Activated CD4-positive, alpha-beta T cell treated with anti-CD3 and anti-CD28 coated beads for 4 hours (primary cell): ENCODE measurements at places on chromosomes 1 and 21.

GRCh38 chr21:45699251-45699942, 55.9 kb downstream of the PCBP3 start:
- DNase-seq, result no peak

DNA sequence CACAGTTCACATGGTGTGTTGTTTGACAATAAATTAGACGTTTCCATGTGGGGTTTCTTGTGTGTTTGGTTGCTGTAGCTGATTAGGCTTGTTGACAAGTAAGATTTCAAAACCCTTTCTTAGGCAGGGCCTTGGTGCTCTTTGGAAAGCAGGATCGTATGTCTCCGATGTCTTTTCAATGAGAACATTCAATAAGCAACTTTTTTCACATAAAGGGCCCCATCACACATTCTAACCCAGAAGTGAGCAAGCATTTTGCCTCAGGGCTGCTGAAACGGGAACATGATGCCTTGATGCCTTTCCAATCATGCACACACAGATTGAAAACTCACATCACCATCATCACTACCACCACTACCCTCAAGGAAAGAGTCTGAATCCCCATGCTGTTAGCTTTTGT, 33.1 kb downstream of the LPAR3 start:
- DNase-seq, result no peak

DNA sequence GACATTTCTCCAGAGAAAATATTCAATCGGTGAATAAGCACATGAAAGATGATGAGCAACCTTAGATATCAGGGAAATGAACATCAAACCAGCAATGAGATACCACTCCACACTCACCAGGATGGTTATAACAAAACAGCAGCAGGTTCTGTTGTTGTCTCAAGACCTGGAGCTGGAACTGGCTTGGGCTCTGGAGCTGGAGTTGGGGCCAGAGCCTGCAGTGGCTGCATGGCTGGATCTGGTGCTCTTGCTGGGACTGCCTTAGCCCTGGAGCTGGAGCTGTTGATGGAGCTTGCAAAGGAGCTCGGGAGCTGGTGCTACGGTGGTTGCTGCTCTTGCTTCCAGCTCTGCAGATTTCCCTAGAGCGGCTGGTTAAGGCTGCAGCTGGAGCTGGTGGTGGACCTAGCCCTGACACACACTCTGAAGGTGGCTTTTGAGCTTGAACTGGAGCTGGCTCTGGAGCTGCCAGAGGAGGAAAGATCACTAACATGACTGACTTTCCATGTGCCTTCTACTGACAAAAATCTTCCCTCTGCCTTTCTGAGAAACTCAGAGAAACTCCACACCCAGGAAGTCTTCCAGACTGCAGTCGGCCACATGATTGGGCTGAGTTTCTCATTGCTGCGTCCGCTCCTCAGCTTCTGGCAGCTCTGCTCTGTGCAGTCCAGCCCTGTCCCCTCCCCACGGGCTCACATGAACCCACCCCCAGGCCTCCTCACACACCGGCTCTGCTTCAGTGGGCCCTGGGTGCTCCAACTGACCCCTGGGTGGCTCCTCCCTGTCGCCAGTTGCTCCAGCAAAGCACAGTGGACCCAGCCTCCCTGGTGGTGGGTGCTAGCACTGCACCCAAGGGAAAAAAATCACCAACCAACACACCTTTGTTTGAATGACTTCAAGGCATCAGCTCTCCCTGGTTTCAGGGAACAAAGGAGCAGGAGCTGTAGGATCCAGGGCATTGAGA, 139.1 kb upstream of the FMN2 start:
- no peak for DNase-seq

DNA sequence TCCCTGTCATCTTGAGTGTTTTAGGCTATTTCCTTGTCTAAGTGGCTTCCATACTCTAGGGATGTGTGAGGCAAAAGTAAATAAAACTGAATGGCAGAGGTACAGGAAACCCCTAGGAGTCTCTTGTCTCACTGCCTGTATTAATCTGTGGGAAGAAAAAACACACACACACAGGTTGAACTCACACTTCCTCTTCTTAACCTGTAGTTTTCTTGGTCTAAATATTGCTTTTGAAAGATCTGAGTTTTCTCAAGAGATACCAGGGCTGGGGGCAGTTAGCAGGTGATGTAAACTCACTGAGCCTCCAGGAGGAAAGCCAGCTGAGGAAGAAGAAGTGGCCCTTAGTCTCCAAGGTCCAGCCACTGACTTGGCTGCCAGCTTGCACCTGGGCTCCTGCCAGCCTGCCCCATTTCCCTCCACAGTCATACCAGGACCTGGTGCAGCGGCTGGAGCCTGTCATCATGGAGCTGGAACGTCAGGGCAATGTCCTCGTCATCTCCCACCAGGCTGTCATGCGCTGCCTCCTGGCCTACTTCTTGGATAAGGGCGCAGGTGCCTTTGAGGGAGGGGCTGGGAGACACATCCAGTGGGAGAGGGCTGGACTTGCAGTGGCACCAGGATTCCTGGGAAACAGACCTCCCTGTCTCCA, 16.9 kb downstream of the PFKFB2 start:
- DNase-seq, result no peak

DNA sequence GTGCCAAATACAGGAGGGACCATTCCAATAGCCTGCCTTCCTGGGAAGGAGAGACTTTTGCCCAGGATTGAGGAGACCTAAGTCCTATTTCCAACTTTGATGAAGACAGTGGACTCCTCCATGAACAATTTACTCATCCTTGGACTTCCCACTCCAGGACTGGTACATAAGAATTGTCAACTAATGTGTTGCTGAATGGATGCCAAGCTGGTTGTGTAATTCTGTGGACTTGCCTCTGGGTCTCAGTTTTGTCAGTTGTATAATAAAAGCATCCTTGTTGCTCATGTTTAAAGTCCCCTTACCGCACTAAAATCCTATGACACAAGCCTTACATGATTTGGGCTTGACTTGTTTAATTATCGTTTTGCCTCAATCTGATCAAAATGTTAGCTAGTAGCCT, 13.2 kb upstream of the ZP4 start:
- DNase-seq, result no peak

DNA sequence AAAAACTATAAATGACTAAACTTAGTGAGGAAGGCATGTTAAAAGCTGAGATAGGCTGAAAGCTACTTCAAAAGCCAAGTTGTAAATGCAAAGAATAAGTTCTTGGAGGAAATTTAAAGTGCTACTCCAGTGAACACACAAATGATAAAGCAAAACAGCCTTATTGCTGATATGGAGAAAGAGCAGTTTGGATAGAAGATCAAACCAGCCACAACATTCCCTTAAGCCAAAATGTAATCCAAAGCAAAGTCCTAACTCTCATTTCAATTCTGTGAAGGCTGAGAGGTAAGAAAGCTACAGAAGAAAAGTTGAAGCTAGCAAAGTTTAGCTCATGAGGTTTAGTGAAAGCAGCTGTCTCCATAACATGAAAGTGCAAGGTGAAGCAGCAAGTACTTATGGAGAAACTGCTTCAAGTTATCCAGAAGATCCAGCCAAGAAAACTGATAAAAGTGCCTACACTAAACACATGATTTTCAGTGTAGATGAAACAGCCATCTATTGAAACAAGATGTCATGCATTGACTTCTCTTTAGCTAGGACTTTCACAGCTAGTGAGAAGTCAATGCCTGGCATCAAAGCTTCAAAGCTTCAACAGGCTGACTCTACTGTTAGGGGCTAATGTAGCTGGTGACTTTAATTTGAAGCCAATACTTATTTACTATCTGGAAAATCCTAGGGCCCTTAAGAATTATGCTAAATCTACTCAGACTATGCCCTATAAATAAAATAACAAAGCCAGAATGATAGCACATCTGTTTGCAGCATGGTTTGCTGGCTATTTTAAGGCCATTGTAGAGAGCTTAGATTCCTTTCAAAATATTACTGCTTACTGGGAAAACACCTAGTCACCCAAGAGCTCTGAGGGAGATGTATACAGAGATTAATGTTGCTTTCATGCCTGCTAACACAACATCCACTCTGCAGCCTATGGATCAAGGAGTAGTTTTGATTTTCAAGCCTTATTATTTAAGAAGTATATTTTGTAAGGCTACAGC, 188.6 kb downstream of the EIF4G3 start:
- DNase-seq, result no peak

- DNase-seq, result no peak
Observed at GRCh38 chr1:201353186-201353940, 24.1 kb downstream of the TNNT2 start.

GRCh38 chr1:22225858-22226589, 83.1 kb upstream of the WNT4 start:
- no peak for DNase-seq

DNA sequence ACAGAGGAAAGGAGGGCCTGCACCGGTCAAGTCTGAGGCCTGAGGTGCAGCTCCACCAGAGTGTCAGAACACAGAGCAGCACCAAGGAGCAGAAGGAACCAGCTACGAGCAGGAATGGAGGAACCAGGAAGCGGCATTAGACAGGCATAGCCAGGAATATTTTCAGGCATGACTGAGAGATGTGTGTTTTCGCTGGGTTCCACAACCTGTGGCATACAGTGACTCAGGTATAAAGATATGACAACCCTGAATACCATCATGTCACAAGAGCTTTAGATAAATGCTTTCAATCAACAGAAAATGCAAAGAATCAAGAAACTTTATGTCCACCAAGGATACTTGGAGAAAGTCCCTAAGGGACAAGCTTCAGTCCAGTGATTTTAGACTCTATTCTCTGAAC, 189.3 kb upstream of the NRIP1 start:
- DNase-seq, result no peak

DNA sequence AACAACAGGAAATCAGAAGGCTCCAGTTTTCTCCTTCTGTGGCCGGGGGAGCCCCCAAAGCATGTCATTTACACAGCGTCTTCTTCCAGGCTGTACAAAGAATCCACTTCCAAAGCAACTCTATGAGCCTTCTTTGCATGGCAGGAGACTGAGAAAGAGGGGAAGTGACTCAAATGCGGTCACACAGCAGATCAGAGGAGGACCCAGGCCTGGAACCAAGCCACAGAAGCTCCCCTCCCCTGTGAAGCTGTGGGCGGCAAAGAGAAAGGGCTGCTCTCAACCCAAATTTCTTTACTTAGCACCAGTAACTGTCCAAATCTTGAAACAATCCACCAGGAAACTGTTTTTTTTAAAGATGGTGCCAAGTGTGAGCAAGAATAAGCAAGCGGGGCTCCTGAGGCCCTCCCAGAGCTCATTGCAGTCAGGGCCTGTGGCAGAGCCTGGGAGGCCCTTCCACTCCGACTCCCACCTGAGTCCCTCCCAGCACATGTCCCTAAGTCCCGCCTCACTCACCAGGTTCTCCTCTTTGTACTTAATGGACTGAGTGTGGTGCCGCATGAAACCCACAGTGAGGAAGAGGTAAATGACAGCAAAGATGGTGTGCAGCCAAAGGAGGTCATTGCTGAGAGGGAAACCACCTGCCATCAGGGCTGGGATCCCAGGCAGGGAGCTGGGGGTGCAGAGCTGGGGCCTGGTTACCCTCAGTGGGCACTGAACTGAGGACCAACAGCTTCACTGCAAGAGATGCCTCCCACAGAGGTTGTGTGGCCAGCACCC, 15.9 kb downstream of the TMEM63A start:
- DNase-seq, result peak; percentile 76

- DNase-seq, result no peak
Observed at GRCh38 chr1:243269461-243269801, 13.6 kb downstream of the SDCCAG8 start.

DNA sequence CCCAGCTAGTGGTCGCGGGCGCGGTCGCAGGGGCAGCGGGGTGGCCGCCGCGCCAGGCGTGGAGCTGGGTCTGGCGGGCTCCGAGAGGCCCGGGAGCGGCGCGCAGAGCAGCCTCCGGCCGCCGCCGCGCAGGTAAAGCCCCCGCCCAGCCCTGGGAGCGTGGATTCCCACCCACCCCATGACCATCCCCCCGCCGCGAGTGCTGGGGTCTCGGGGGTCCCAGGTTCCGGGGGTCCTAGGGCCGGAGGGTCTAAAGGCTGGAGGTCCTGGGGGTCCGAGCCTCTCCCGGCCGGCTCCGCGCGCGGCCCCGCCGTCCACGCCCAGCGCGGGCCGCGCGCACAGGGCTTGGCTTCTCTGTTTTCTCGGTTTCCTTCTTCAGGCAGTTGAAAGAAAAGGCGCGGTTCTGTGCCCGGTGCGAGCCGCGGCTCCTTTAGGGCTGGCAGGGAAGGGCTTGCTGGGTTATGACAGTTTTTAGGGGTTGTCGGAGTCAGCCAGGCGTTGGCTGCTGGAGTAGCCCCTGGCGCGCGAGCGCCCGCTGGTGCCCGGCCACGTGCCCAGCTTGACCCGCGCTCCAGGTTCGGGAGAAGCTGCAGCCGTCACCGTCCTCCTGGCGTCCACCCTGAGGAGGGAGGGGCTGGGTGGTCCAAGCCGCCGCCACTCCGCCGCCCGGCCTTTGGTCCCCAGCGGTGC, 359 bp downstream of the LRRC3 start:
- peak; percentile 12 for DNase-seq

GRCh38 chr1:27109103-27109822, 45.7 kb downstream of the SLC9A1 start:
- DNase-seq, result no peak
